ENCODE measurements at places on chromosomes 12 and 14. TPM values are rescaled to one million over a fixed set of nuclear protein-coding genes. Genes with fewer than 3 reads are reported as not detected.

DNA sequence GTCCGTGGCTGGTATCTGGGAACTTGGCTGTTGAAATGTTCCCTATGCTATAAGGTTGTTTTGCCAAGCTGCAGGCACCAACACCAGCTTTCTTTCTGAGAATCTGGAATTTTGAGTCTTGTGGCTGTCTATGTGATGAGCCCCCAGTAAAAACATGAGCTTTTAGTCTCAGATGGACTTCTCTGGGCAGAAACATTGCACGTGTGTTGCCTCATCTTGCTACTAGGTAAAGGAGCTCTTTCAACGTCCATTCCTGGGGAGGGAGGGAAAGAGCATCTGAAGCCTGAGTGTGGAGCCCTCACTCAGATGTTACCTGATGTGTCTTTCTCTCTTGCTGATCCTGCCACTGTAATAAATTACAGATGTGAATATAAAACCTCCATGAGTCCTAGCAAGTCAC, 183.8 kb upstream of the LHX5 start:
- DNase-seq, result no peak

- DNase-seq, result no peak
Measured at GRCh38 chr12:52228366-52228765, 4.7 kb upstream of the KRT7 start.

Gene FGD4
- 16.1 TPM for polyA plus RNA-seq

Gene TEX52
- 0.60 TPM for polyA plus RNA-seq

Gene SLC5A8
- 53.6 TPM for polyA plus RNA-seq

DNA sequence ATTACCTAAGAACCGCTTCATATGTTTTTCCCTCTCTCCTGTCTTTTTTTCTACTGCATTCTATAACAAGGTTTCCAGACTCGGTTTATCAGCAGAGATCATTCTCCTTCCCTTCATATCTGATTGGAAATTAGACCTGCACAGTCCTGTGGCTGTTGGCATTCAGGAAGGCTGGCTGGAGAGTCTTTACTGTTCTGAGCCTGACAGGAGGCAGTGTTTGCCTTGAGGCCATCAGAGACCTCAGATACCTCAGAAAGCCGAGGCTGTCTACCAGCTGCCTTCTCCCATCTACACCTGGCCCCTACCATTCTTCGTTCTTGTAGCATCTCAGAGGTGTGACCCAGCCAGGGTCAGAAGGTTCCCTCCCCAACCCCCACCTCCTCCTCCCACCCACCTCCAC, 182.0 kb downstream of the CAND1 start:
- no peak for DNase-seq

GRCh38 chr12:1034751-1035457, 43.9 kb downstream of the ERC1 start:
- DNase-seq, result no peak

Gene CARMIL3
- 2.2 TPM for polyA plus RNA-seq

DNA sequence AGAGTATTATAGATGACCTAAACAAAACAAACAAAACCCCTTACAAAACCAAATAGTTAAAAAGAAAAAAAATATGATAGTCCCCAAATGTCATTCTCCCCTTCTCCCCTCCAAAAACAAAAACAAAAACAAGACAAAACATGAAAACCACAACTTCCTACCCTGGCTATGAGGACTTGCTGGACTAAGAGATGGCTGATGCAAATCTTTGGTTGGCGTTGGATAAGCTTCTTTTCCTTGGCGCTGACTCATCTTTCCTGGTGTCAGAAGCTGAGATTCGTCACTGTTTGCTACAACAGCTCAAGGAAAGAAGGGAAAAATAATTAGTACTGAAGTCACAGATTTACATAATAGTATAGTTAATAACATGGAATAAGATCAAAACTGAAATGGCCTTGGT, 102.5 kb upstream of the BBS10 start:
- no peak for DNase-seq

DNA sequence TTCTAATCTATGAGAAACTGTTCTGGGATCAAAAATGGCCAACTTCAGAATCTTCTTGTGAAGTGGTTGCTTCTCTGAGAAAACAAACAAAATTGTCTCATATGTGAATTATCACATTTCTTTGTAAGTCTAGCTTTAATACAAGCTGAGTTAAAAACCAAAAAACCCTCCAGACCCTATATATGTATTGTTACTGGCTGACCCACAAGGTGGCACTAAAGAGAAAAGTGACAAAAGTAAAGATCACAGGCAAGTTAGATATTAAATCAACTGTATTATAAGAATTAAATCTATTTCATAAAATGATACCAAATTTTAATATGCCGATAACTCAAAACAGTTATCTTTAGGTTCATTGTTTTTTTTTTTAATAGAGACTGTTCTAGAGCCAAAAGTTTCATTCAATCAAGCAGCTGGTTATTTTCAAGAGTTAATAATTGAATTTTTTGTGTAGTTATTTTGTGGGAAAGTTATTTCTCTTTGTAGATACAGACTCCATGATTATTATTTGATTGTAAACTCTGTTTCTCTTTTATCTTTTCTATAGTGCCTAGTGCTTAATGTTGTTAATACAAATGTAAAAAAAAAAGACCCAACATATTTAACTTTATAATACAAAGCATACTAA, 7.5 kb upstream of the TRHDE start:
- DNase-seq, result no peak

Measured in renal pelvis (tissue), 12 donors.